Right lobe of liver (tissue), 6 donors: ENCODE measurements at places on chromosomes 11 and 22. TPM values are rescaled to one million over a fixed set of nuclear protein-coding genes. Genes with fewer than 3 reads are reported as not detected.
A peak's percentile ranks its signal among the peaks of the same experiment; 100 is the strongest.

GRCh38 chr11:128759597-128759996 lies 65.7 kb downstream of the FLI1 start:
- H3K36me3 ChIP-seq = no peaks in the 10 kb centered on the region
- H3K27me3 ChIP-seq = no peaks in the 10 kb centered on the region
- H3K4me3 ChIP-seq = no peak overlapping the region
- no peak overlapping the region for H3K27ac ChIP-seq
- H3K4me1 ChIP-seq = no peaks in the 10 kb centered on the region

HBG1 gene
- total RNA-seq = not detected

CYB5R2 gene
- total RNA-seq = 0.87 TPM

DNA sequence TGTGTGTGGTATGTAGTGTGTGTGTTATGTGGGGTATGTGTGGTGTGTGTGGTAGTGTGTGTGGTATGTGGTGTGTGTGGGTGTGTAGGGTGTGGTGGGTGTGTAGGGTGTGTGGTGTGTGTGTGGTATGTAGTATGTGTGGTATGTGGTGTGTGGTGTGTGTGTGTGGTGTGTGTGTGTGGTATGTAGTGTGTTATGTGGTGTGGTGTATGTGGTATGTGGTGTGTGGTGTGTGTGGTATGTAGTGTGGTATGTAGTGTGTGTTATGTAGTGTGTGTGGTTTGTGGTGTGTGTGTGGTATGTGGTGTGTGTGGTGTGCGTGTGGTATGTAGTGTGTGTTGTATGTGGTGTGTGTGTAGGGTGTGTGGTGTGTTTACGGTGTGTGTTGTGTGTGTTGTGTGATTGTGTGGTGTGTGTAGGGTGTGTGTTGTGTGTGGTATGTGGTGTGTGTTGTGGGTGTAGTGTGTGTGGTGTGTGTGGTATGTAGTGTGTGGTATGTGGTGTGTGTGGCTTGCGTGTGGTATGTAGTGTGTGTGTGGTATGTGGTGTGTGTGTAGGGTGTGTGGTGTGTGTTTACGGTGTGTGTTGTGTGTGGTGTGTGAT lies 4.2 kb upstream of the PPP6R2 start:
- no peak overlapping the region for H3K4me3 ChIP-seq
- no peaks in the 10 kb centered on the region for H3K4me1 ChIP-seq
- no peak overlapping the region for H3K27ac ChIP-seq
- H3K27me3 ChIP-seq = no peaks in the 10 kb centered on the region

- H3K4me3 ChIP-seq = no peak overlapping the region
- H3K36me3 ChIP-seq = peaks cover 18% of the 10 kb centered on the region
- H3K4me1 ChIP-seq = no peaks in the 10 kb centered on the region
- DNase-seq = peak; percentile 89
- H3K27me3 ChIP-seq = no peaks in the 10 kb centered on the region
Observed at GRCh38 chr11:47177846-47178245, 1.2 kb upstream of the ARFGAP2 start.

UBQLNL gene
- total RNA-seq = 0.32 TPM

GRCh38 chr11:68138237-68138636 lies 17.0 kb upstream of the CHKA start:
- H3K36me3 ChIP-seq = no peaks in the 10 kb centered on the region
- H3K27ac ChIP-seq = no peak overlapping the region
- H3K27me3 ChIP-seq = no peaks in the 10 kb centered on the region
- DNase-seq = no peak
- peaks cover 19% of the 10 kb centered on the region for H3K4me1 ChIP-seq

DMC1 gene
- total RNA-seq = 0.55 TPM

- no peaks in the 10 kb centered on the region for H3K4me1 ChIP-seq
- H3K4me3 ChIP-seq = no peak overlapping the region
- no peaks in the 10 kb centered on the region for H3K27me3 ChIP-seq
Observed at GRCh38 chr11:20771681-20772080, 102.3 kb downstream of the NELL1 start.

MYO7A gene
- total RNA-seq = 33.9 TPM

- peaks cover 14% of the 10 kb centered on the region for H3K4me1 ChIP-seq
- H3K36me3 ChIP-seq = no peaks in the 10 kb centered on the region
- no peaks in the 10 kb centered on the region for H3K27me3 ChIP-seq
- no peak for DNase-seq
- no peak overlapping the region for H3K4me3 ChIP-seq
Observed at GRCh38 chr22:37601540-37602442, 6.8 kb upstream of the GGA1 start.

GRCh38 chr11:95507794-95508193 lies 276.8 kb upstream of the SESN3 start:
- H3K27me3 ChIP-seq = no peaks in the 10 kb centered on the region
- no peak overlapping the region for H3K4me3 ChIP-seq

- no peaks in the 10 kb centered on the region for H3K36me3 ChIP-seq
- DNase-seq = no peak
- no peak overlapping the region for H3K4me3 ChIP-seq
- H3K4me1 ChIP-seq = no peaks in the 10 kb centered on the region
- no peak overlapping the region for H3K27ac ChIP-seq
- H3K27me3 ChIP-seq = no peaks in the 10 kb centered on the region
Observed at GRCh38 chr11:45320371-45320770, 34.2 kb upstream of the SYT13 start.

C1QTNF5 gene
- 3.1 TPM for total RNA-seq

- no peaks in the 10 kb centered on the region for H3K36me3 ChIP-seq
- peak; percentile 74 for DNase-seq
- H3K27me3 ChIP-seq = no peaks in the 10 kb centered on the region
- H3K27ac ChIP-seq = no peak overlapping the region
- H3K4me1 ChIP-seq = no peaks in the 10 kb centered on the region
- no peak overlapping the region for H3K4me3 ChIP-seq
Observed at GRCh38 chr11:120172054-120172911, 34.4 kb upstream of the TRIM29 start.

DNA sequence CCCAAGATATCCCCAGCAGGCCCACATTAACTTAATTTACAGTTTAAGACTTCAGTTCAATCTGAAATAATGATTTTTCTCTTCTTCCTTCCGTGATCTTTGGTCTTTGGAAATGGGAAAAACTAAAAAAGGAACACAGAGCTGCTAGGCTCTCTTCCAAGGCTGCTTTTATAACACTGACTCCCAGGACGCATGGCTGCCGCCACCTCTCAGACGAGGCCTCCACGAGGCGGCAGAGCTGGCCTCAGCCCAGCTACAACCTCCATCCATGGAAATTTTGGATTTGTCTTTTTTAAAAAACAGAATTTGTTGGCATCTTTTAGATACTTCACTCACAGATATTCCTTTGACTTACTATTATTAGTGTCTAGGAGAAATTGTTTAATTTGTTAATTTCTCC lies 385.5 kb upstream of the SYN3 start:
- no peaks in the 10 kb centered on the region for H3K27me3 ChIP-seq
- no peaks in the 10 kb centered on the region for H3K4me1 ChIP-seq
- no peak overlapping the region for H3K27ac ChIP-seq
- no peak overlapping the region for H3K4me3 ChIP-seq
- no peaks in the 10 kb centered on the region for H3K36me3 ChIP-seq

GRCh38 chr11:72899238-72899637 lies 85.0 kb downstream of the ATG16L2 start:
- no peaks in the 10 kb centered on the region for H3K4me1 ChIP-seq
- DNase-seq = no peak
- H3K27me3 ChIP-seq = no peaks in the 10 kb centered on the region
- no peak overlapping the region for H3K4me3 ChIP-seq
- no peak overlapping the region for H3K27ac ChIP-seq

SNX32 gene
- 0.31 TPM for total RNA-seq

DNA sequence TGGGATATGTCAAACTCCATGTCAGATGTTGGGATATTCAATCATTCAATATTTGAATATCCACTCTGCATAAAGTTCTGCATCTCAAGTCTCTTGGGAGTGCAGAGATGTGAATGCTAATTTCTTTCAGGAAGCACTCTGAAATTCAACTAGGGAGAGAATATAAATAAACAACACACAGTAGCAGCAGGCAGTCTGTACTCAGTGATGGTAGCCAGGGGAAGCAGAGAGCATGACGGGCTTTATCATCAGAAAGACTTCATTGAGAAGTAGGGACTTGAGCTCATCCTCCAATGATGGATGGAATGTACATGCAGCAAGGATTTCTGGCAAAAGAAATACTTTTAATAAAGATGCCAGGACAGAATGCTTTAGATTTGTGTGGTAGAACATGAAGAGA lies 9.8 kb upstream of the TEAD1 start:
- no peak for DNase-seq
- H3K36me3 ChIP-seq = no peaks in the 10 kb centered on the region
- H3K27me3 ChIP-seq = no peaks in the 10 kb centered on the region
- H3K27ac ChIP-seq = no peak overlapping the region

SPINDOC gene
- 2.4 TPM for total RNA-seq

BAIAP2L2 gene
- total RNA-seq = 2.0 TPM

OR1S1 gene
- total RNA-seq = not detected

MSANTD4 gene
- total RNA-seq = 5.4 TPM

OR2AT4 gene
- not detected for total RNA-seq

DNA sequence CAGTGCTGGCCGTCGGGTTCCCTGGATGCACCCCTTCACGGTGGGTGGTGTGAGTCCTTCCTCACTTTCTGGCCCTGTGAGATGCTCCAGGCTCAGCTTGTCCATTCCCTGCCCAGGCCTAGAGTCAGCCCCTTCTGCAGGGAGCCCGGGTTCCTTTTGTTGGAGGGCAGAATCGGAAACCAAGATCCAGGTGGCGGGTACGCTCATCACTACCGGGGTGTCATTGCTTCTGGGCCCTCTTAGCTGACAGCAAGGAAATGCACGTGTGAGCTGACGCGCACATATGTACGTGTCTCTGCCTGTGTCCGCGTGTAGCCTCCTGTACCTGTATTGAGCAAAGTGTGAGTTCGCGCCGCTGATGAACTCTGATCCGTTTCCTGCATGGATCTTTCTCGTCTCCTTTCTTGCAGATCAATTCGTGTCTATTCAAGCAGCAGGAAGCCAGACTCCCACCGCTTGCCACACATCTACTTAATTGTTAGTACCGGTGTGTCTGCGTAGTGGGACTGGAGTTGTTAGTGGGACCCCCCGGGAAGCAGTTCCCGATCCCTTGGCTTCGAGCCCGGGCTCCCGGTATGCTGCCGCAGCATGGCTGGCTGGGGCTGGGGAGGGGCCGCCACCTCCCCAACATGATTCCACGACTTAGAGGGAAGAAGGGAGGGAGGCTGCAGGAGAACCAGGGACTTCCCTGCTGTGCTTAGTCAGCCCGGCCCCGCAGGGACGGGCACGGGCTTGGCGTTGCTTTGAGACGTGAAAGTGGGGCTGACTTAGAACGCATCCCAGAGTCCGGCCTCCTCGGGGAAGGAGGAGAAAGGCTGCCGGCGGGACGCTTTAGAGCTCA lies 35.9 kb upstream of the GRAMD4 start:
- H3K27ac ChIP-seq = no peak overlapping the region
- peaks cover 30% of the 10 kb centered on the region for H3K4me1 ChIP-seq
- no peak for DNase-seq
- H3K27me3 ChIP-seq = no peaks in the 10 kb centered on the region
- no peak overlapping the region for H3K4me3 ChIP-seq
- no peaks in the 10 kb centered on the region for H3K36me3 ChIP-seq

DNA sequence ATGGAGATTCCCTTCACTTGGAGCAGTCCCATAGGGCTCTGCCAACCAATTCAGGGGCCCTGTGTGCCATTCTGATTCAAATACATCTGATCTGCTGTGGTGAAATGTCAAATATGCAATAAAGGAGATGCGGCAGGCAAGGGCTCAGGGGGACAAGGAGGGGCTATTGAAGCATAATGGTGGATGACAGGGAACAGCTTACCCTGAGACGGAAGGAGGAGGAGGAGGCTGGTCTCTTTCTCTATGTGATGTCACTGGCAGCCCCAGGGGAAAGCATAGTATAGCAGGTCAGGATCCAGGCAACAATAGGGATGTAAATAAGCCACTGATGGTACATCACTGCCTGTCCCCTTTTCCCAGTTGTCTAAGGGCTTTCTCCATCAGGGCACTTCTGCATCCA lies 350.9 kb upstream of the SYN3 start:
- no peaks in the 10 kb centered on the region for H3K4me1 ChIP-seq
- no peak for DNase-seq
- H3K27ac ChIP-seq = no peak overlapping the region
- no peak overlapping the region for H3K4me3 ChIP-seq
- H3K27me3 ChIP-seq = no peaks in the 10 kb centered on the region
- no peaks in the 10 kb centered on the region for H3K36me3 ChIP-seq

OR10D3 gene
- not detected for total RNA-seq

DNA sequence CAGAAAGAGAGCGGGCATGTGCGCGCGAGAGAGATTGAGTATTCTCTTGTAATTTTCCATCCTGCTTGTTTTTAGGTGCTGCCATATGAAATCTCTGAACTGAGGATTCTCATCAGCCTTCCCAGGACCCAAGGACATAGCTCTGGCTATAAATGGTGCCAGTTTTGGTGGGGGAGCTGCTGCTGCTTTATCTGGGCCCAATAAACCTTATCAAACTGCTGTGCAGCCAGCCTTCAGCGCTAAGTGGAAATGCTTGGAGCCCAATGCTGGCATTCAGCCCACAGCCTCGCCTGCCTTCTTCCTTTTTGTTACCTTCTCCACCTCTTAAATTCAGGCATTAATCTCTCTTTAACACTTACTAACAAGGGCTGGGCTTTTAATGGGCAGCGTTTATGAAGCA lies 2.4 kb upstream of the ZBTB16 start:
- no peak overlapping the region for H3K4me3 ChIP-seq

DNA sequence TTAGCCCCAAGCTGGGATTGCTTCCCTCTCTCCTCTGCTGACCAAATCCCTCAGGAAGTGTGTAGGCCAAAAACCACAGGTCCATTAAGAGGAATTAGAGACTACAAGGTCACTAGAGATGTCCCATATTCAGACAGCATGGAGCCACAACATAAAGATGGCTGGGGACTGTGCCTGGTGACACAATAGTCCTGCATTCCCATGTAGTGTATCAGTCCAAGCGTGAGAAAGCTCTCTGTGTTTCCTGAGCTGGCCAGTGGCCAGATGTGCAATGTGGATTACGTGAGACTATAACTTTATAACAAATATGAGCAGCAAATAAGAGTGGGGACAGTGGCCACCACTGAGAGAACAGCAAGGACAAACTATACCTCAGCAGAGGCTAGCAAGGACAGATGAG lies 7.6 kb upstream of the MS4A10 start:
- no peaks in the 10 kb centered on the region for H3K36me3 ChIP-seq
- H3K4me1 ChIP-seq = no peaks in the 10 kb centered on the region
- H3K4me3 ChIP-seq = no peak overlapping the region
- no peak overlapping the region for H3K27ac ChIP-seq
- no peaks in the 10 kb centered on the region for H3K27me3 ChIP-seq

DNA sequence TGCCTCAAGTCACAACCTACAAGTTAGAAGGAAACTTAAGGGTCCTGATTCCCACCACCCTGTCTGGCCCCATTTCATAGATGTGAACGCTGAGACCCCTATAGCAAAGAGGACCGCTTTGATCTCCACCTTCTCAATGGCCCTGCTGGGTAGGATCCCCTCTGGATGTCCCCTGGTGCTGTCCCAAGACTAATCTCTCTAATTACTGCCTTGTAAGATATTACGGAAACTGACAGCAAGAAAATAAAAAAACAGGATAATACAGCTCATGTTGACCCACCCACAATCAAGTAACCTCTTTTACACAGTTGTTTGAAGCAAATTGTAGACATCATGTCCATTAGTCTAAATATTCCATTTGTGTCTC lies 20.9 kb downstream of the IGLL5 start:
- H3K27ac ChIP-seq = no peak overlapping the region
- H3K4me1 ChIP-seq = no peaks in the 10 kb centered on the region
- H3K36me3 ChIP-seq = no peaks in the 10 kb centered on the region
- no peaks in the 10 kb centered on the region for H3K27me3 ChIP-seq

GRCh38 chr11:130825983-130826382 lies 90.3 kb downstream of the SNX19 start:
- H3K4me3 ChIP-seq = no peak overlapping the region
- no peaks in the 10 kb centered on the region for H3K36me3 ChIP-seq
- DNase-seq = no peak
- H3K27ac ChIP-seq = no peak overlapping the region
- no peaks in the 10 kb centered on the region for H3K27me3 ChIP-seq
- no peaks in the 10 kb centered on the region for H3K4me1 ChIP-seq

GRCh38 chr22:42905217-42905616 lies 48.1 kb upstream of the ARFGAP3 start:
- no peak overlapping the region for H3K4me3 ChIP-seq
- peak overlapping the region; percentile 89 for H3K27ac ChIP-seq
